MG63 (cell line): ENCODE measurements at places on chromosomes 2 and 18. TPM values are rescaled to one million over a fixed set of nuclear protein-coding genes. Genes with fewer than 3 reads are reported as not detected.

Gene COL4A3
- total RNA-seq = 0.20 TPM in 1 of 2 replicates, not detected in the other

Gene ABCG8
- total RNA-seq = not detected in 2 replicates

DNA sequence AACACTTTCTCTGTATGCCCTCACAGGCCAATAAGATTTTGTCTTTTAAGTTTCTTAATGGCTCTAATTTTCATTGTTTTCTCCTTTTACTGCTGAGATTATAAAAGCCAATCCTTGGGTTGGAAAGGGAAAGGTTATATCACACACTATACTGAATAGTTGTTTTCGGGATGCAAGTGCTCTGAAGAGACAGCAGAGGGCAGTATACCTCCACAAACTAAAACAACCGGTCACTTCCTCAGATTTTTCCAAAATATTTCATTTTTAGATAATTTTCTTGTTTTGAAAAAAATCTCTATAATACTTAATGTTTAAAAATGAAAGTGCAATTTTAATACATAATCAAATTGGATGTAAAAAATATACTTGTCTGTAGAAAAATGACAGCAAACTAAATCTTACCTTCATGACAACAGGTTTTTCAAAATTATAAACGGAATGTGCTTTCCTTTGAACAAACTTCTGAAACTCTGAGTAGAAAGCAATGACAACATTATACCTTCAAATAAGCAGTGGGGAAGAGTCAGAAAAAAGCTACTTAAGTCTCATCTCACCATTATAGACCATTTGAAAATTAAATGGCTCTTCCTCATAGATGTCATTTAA lies 82.7 kb downstream of the ORC4 start:
- DNase-seq = no peak

- DNase-seq = no peak
Observed at GRCh38 chr18:70363861-70364260, 75.0 kb downstream of the SOCS6 start.

- no peak for DNase-seq
Observed at GRCh38 chr2:109457794-109458193, 156.0 kb downstream of the SEPTIN10 start.

Gene ANTXR1
- 48.6 and 51.1 TPM in 2 replicates for total RNA-seq

- DNase-seq = no peak
Observed at GRCh38 chr2:148279216-148279615, 258.3 kb downstream of the MBD5 start.

GRCh38 chr2:235610696-235611257 lies 116.9 kb downstream of the AGAP1 start:
- no peak for DNase-seq

DNA sequence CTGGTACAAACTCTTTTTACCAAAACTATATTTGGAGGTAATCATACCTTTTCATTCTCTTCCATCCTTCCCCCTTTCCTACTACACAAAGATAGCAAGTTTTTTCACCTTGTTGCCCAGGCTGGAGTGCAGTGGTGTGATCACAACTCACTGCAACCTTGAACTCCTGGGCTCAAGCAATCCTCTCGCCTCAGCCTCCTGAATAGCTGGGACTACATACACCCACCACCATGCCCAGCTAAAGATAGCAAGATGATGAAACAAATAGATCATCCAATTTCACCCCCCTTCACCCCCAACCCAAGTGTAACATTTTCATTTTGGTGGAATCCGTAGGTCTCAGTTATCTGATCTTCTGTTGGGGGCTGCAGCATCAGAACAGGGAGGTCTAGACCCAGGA lies 4.5 kb upstream of the STK11IP start:
- no peak for DNase-seq

DNA sequence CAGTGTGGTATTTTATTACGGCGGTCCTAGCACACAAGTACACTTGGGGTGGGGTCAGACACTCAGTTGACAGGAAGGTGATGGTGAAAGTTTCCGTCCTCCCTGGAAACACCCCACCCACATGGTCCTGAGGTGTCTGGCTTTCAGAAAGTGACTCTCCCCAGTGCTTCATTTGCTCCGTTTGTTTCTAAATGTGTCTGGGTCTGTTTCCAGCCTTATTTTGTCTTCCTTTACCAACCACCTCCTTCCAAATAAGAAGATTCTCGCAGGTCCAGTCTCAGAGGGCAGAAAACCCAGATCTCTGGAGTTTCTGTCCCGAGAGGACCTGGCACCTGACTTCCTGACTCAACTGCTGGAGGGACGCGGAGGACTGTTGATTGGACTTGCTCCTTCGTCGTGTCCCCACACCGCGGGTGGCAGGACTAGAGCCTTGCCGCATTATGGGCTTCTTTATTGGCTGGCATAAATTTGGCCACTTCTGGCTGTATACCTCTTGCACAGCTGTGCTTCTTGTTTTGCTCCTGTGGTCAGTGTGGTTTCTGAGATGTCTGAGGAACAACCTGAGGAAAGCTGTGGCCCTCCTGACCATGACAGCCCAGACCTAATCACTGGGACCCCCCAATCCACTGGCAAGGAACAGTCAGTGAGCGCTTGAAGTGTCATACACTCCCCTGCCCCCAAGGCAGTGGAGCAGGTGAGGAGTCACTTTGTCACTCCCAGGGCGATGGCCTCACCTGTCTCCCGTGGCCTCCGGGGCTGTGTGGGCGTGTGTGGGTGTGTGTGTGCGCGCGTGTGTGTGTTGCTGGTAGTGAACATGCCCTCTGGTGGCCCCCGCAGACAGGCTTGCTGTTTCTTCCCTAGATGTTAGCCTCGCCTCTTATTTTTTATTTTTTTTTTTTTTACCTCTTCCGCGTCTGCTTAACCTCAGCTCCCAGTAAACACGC lies 45.6 kb downstream of the MEX3C start:
- DNase-seq = no peak

Gene VWA3B
- not detected in 2 replicates for total RNA-seq

DNA sequence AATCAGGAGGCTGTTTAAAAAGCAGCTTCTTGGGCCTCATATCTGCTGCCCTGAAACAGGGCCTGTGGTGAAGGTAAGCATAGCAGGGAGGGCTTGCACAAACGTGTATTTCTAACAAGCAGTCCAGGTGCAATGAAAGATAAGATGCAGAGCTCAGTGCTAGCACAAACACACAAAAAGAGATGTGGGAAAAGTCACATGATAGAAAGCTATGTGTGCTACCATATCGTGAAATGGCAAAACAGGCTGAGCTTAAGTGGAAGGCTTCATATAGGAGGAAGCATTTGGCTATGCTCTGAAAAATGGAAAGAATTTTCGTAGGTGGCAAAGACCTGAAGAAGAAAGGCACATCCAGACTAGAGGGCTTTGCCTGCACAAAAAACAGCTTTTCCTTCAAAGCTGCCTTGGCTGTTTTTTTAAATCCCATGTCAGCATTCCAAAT lies 10.2 kb downstream of the RSAD2 start:
- no peak for DNase-seq

Gene FN1
- 306 and 453 TPM in 2 replicates for total RNA-seq

Gene FHOD3
- total RNA-seq = 0.10 TPM in 1 of 2 replicates, not detected in the other

DNA sequence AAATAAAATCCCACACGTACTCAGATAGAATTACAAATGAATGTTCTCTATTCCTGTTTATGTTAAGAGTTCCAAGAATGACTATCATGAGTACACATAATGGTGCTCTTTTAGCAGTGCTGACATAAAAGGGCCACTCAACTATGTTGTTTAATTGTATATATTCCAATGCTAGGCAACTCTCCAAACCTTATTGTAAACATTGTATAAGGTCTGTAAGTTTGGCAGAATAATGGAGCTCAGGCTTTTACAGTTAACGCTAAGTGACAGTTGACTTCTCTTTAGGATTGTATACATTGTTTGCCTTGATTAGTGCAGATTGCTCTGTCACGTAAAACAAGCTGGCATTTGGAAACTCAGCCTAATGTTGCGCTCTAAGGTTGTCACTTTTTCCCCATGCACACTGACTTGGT lies 20.8 kb downstream of the RBMS1 start:
- DNase-seq = no peak

DNA sequence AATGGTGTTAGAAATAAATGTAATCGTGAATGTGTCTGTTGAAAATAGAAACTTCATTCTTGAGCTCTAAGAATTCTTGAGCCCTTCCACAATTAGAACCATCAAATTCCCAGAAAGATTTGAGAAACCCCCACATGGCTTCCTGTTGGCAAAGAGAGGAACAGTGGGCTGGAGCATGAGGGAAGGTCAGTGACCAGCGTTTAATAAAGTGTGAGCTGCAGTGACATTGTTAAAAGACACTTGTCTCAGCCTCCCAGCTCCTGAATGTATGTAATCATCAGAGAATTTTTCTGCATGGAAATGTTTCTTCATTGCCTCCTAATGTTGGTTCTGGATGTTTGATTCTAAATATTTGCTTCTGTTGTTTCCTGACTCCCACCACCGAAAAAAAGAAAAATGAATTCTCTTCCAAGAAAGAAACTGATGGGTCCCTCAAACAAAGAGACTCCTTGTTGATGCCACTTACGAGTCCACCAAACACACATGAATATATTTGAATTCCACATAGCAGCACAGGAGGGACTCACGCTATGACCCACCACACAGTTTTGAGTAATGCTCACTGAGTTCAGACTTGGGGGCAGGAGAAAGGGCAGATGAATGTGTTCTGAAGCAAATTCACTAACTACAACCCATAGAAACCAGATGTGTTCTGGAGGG lies 225.1 kb upstream of the KLHL29 start:
- no peak for DNase-seq

GRCh38 chr2:53632714-53633113 lies 134.9 kb upstream of the CHAC2 start:
- no peak for DNase-seq
